ENCODE measurements at places on chromosomes 6 and 20. TPM values are rescaled to one million over a fixed set of nuclear protein-coding genes. Genes with fewer than 3 reads are reported as not detected.

SMLR1 gene
- total RNA-seq = not detected

CRISP3 gene
- total RNA-seq = not detected

LY86 gene
- total RNA-seq = not detected

SLC26A8 gene
- total RNA-seq = 0.14 TPM

ABHD16B gene
- not detected for total RNA-seq

IRF4 gene
- total RNA-seq = 0.65 TPM

GPX5 gene
- total RNA-seq = not detected

OOEP gene
- not detected for total RNA-seq

DCDC2 gene
- 0.14 TPM for total RNA-seq

GNMT gene
- not detected for total RNA-seq

APOM gene
- 2.8 TPM for total RNA-seq

SLC17A9 gene
- total RNA-seq = 9.4 TPM

CST5 gene
- not detected for total RNA-seq

MRPL18 gene
- total RNA-seq = 78.9 TPM

MYLK2 gene
- under 0.01 TPM for total RNA-seq

PBOV1 gene
- not detected for total RNA-seq

FAM209B gene
- not detected for total RNA-seq

MROH8 gene
- total RNA-seq = 1.0 TPM

HTR1B gene
- not detected for total RNA-seq

NEURL2 gene
- total RNA-seq = 5.9 TPM

FUT9 gene
- total RNA-seq = not detected

IL20RA gene
- 0.55 TPM for total RNA-seq

FOXS1 gene
- total RNA-seq = not detected

MICB gene
- 8.2 TPM for total RNA-seq

RAB44 gene
- under 0.01 TPM for total RNA-seq

OTOR gene
- not detected for total RNA-seq

ZNF831 gene
- total RNA-seq = not detected

PRSS16 gene
- total RNA-seq = 0.28 TPM

PRICKLE4 gene
- total RNA-seq = not detected

FILIP1 gene
- total RNA-seq = 0.14 TPM

NKAIN2 gene
- total RNA-seq = not detected

SSR1 gene
- total RNA-seq = 71.4 TPM

HDGFL1 gene
- total RNA-seq = not detected

OR2H1 gene
- total RNA-seq = 0.14 TPM

NT5E gene
- total RNA-seq = 363 TPM

MRAP2 gene
- 0.65 TPM for total RNA-seq

Data from smooth muscle cell of bladder (primary cell).